M059J (cell line): ENCODE measurements at places on chromosomes 6 and 20.

GRCh38 chr6:11367638-11368199 is 135.3 kb upstream of the NEDD9 start:
- peak; percentile 77 for DNase-seq

- peak; percentile 94 for DNase-seq
Observed at GRCh38 chr6:117448732-117449485, 23.2 kb upstream of the ROS1 start.

DNA sequence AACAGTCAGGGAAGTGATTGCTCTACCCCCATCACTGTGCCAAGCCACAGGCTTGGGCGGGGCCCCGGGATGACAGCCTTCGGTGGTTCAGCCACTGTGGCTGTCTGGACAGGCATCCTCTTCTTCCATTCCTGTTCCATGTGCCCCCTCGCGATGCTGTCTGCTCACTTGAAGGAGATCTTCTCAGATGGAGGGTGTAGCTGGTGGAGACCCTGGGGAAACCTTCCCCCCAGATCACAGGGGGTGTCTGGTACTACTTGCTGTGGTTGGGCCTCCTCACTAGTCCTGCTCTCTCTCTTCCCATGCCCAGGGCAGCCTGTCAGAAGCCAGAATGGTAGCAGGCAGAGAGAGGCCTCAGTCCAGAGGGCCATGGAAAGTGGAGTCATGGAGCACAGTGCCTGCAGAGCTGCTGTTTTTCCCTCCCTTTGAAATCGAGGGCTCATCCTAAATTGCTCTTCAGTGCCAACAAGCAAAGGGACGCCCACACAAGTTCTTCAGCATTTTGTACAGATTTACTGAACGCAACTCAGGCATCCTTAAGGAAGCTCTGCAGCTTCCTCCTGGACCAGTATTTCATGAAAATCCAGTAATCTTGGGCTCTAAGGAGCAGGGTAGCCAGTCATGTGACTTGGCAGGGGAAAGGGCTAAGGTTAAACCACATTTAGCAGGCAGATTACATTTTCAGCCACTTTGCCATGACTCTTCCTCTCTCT is 326.6 kb downstream of the ZFAND3 start:
- no peak for DNase-seq

DNA sequence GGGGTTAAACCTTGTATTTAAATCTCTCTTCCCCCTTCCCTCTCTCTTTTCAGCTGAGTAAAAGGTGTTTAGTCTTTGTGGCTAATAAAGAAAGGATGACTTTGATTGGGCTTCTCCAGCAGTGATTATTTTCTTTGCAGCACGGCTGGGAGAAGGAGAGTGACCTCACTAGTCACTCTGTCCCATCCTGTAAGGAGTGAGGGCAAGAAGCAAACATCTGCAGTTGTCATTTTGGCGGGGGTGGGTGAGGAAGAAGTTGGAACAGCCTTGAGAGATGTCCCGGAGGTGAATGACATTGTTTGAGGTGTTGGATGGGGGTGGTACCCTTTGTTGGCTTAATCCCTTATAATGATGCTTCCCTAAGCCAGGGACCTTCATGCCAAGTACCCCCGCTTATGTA is 223.6 kb downstream of the EYA2 start:
- peak; percentile 46 for DNase-seq

GRCh38 chr20:18678549-18679419 is 90.9 kb downstream of the DTD1 start:
- peak; percentile 63 for DNase-seq
